ENCODE measurements at places on chromosomes 11 and 22.

- no peak for DNase-seq
Observed at GRCh38 chr11:31236143-31236542, 133.4 kb downstream of the DCDC1 start.

DNA sequence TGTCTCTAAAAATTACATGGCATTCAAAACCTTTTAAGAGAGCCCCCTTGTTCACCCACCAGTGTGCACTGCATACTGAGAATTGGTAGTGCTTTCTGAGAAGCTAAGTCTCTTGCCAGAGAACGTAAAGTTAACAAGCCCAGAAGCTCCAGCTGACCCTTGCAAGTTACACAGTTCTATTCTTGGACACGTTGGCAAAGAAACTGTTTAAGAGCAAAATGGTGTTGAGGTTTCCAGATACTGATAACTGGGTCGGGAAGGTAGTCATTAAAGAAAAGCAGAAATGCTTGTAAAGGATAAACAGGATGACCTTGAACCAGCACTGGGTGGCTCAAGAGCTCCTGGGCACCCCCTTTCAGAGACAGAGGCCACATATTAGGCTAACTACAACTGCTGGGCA lies 284.8 kb downstream of the CADM1 start:
- DNase-seq: no peak

DNA sequence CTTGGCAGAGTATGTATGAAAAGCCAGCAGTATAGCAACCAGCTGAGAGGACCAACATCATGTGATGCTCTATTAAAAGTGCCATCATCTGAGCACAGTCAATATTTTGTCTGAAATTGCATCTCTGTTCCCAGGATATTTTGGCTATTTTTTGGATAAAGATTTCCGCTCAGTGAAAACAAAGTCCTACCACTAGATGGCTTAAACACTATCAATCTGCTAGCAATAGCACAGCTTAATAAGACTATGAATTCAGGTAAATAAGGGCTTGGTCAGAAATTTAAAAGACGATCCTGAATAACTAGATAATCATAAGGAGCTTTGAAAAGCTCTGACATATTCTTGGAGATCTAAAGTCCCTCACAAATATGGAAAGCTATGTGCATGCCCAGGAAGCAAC lies 74.4 kb downstream of the MS4A13 start:
- no peak for DNase-seq

DNA sequence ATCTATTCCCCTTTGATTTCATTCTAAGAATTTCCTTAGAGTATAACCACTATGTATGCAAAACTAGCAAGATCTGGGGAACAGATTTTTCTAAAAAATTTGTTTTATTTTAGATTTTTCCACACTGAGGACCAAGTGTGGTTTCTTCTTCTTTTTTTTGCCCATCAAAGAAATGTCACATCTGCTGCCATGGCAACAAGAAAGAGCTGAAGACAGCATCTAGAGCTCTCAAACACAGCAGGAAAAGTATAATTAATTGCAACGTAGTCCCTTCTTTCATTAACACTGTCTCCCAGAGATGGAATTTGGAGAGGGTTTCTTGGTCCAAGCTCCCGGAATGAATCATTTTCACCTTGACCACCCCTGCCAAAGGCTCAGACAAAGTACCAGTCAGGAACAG lies 256.7 kb upstream of the CCDC90B start:
- DNase-seq: no peak

DNA sequence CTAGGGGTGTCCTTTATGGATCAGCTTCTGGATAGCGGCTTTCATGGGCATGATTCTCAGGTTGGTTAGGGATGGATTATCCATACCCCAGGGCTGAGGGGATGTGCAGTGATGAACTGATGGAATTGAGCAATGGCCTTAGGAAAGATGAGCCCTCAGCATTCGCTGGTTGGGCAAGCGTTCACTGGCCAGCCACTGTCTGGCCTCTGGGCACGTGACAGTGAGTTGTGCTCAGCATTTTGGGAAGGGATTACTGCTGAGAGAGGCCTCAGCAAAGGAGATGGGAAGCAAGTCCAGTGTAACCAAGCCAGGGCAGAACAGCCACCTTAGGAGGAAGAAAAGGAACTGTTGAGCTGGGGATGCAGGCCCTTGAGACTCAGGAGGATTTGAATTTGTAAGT lies 17.4 kb downstream of the UBASH3B start:
- no peak for DNase-seq

- DNase-seq: no peak
Observed at GRCh38 chr11:88131764-88132470, 43.3 kb downstream of the RAB38 start.

- DNase-seq: no peak
Observed at GRCh38 chr22:38567531-38568285, 2.3 kb downstream of the DMC1 start.

DNA sequence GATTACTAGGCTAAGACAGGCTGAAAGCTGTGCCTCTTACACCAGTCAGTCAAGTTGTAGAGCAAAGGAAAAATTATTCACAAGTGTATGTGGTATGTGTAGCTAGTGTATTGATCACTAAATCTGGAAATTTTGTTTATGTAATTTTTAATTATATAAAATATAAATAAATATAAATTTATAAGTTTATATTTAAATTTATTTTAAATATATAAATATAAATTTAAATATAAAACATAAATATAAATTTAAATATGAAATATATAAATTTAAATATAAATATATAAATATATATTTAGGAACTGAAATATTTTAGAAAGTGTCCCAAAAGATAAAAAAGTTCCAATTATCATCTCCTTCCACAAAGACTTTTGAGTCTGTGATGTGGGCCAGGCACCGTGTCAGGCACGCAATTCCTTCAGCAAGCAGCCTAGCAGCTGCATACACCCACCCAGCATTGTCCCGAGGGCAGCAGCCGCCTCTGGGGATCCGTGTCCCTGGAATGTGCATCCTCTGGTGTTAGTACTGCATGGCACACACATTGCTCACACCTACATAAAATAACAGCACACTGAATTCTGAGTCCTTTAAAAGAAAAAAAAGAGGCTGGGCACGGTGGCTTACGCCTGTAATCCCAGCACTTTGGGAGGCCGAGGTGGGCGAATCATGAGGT lies 1098.0 kb downstream of the BRD1 start:
- no peak for DNase-seq

GRCh38 chr22:46586123-46586519 lies 34.1 kb upstream of the GRAMD4 start:
- DNase-seq: no peak

DNA sequence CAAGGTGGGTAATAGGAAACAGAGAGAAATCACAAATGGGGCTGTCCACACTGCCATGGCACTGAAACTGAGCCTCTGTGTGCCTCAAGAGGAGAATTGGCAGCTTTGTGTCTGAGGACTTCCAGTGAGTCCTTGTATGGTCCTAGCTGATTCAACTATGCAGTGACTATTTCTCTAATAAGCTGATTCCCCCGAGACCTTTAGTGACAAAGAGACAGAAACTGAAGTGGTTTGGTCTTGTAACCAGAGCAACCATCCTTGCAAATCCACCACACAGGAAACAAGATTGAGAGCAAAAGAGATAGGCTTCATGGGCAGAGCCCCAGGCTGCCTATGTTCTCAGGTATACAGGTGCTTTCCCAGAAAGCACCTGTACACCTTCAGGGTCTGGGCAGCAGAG lies 1038.5 kb downstream of the NTM start:
- DNase-seq: no peak

- no peak for DNase-seq
Observed at GRCh38 chr11:7668464-7668863, 4.8 kb downstream of the CYB5R2 start.

DNA sequence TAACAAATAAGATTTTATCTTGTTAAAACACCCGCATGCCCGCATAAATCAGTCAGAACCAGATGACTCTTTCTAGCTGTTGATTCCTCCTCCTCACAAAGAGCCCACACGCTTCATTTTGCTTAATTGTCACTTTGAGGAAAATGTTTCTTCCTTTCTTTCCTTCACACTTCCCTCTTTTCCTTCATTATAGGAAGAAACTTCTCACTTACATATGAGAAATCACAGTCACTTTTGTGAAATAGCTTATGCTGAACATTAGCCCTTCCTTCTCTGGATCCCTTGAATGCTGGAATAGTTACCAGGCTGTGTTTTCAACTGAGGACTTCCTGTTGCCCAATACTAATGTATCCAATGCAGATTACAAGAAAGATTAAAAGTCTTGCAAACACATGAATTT lies 5.8 kb downstream of the MS4A6E start:
- DNase-seq: no peak

GRCh38 chr11:130476200-130476921 lies 27.9 kb downstream of the ADAMTS15 start:
- DNase-seq: no peak

DNA sequence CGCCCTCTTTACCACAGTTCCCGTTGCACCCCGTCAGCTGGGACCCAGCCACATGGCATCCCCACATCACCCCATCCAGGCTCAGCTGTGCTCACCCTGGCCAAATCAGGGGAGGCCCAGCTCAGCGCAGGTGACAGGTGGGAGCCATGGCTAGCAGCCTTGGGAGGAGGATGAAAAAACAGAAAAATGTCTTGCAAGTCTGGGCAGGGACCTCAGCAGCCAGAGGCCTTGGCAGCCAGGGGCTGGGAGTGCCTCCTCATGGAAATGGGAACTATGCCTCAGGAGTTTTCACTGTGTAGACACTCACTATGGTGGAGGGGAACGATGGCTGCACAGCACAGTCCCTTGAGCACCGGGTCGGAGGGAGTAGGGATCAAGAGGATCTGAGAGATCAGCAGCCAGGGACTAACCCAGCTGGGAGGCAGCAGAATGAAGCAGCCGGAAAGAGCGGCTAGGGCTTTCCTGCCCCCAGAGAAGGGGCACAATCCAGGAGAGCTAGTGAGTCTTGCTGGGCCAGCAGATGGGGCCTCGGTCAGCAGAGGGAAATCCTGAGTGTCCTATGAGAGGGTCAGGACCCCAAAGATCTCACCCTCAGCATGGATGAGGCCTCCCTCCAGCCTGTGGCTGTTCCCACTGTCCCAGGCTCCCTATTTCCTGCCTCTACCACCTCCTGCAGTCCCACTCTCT lies 6.2 kb upstream of the FTH1 start:
- DNase-seq: no peak

DNA sequence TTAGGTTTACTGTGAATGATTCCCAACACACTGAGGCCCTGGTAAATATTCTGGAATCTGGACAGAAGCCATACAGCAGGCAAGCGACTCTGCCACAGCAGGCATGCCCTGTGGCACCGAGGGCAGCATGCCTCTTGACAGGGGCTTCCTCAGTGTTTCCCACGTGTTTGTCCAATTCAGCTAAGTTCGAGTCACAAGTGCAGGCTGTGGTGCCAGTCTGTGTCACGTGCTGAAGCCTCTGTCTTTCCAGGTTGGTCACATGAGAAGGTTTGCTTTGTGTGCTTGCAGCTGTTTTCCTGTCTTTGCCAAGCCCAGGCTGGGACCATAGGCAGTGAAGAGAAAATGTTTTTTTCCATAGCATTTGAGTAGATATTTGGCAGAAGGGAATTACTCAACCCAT lies 2.4 kb upstream of the PPFIBP2 start:
- no peak for DNase-seq

GRCh38 chr11:40879911-40880310 lies 579.5 kb downstream of the LRRC4C start:
- DNase-seq: no peak

- DNase-seq: no peak
Observed at GRCh38 chr11:40140560-40140959, 1318.9 kb downstream of the LRRC4C start.

DNA sequence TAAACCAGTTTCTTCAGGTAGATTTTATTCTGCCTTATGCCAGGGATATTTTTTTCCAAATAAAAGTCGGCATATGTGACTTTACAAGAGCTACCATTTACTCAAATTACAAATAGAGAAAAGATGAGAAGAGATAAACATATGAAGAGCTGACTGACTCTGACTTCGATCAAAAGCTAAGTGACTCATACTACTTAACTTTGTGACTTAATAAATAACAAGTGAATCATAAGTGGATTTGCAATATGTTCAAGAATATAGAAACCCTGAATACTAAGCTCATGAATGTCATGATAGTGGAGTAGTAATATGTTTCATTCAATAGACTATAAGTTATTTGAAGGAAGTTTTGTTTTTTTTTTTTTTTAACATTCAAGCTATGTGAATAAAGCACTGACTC lies 130.5 kb upstream of the ANO3 start:
- no peak for DNase-seq

- no peak for DNase-seq
Observed at GRCh38 chr11:84310268-84310667, 1024.1 kb upstream of the CCDC90B start.

- peak; percentile 74 for DNase-seq
Observed at GRCh38 chr22:42444077-42444904, 12.1 kb upstream of the NFAM1 start.

GRCh38 chr11:3206156-3206921 lies 12.3 kb downstream of the MRGPRG start:
- DNase-seq: no peak

DNA sequence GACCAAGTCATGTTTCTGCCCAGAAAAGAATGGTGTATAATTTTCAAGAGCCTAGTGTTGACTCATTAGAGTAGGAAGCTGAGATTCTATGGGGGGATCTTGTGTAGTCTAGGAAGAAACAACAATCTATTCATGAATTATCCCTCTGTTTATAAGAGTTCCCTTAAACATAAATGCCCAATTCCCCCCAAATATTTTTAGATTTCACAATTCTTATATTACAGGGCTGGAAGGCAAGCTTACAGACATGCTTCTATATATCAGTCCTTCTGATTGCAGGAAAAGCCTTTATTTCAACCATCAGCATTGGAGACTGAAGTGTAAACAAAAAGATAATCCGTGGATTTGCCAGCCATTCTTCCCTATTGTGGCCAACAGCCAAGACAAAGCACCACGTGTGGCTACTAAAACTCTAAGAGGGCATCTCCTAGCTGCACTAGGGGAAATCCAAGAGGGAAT lies 71.4 kb downstream of the NAT10 start:
- no peak for DNase-seq

DNA sequence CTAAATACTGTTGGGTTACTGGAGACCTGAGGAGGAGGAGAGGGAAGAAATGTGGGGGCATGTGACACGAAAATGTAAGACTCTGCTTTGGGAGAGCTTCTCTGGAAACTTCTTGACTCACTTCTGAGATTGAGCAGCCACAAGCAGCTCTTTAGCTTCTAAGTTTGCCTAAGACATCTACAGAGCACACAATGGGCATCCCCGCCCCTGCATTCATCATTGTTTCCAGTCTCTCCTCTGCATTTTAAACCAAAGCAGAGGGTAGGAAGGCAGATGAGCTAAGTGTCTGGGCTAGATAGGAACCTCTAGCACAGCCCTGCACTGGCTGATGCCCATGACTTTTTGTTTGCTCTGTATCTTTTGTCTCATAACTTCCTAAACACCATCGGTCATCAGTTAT lies 2.1 kb upstream of the OR52D1 start:
- DNase-seq: no peak

- DNase-seq: no peak
Observed at GRCh38 chr22:39962071-39962470, 1.9 kb downstream of the TMA7B start.

All from AG09309 (cell line).